ENCODE measurements at places on chromosomes 5 and 9. TPM values are rescaled to one million over a fixed set of nuclear protein-coding genes. Genes with fewer than 3 reads are reported as not detected.

DNA sequence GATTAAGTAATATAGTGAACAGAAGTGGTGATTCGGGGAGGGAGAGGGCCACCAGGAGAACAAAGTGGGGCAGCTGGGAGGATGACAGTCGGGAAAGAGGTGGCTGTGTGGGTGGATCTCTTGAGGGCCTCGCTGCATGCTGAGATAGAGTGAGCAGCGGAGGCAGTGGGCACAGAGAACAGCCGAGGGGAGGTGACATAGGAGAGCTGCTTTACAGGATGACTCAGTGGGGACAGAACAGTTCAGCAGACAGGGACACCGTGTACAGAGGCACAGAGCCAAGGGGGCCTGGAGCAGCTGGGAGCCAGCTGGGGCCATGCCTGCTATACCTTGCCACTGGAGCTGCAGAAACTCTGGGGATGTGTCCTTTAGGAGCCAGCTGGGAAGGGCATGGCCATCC lies 273.9 kb downstream of the GADD45G start:
- H3K27me3 ChIP-seq, result no peaks in the 10 kb centered on the region
- no peaks in the 10 kb centered on the region for H3K36me3 ChIP-seq
- no peak overlapping the region for H3K27ac ChIP-seq
- peak; percentile 32 for DNase-seq

DNA sequence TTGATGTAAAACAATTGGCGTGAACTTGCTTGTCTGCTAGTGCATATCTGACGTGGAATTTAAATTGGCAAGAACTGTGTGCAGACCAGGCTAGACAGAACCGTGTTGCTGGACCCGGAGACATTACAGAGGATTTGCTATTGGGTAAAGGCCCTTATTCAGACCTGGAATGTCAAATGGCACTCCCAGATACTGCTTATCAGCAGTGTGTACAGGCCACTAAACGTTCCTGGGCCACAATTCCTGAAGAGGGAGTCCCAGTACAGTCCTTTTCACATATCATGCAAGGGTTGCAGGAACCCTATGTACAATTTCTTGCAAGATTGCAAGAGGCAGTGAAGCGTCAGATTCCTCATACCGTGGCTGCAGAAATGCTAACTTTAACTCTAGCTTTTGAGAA lies 13.5 kb upstream of the MCCC2 start:
- H3K36me3 ChIP-seq, result no peaks in the 10 kb centered on the region
- no peak for DNase-seq
- H3K27me3 ChIP-seq, result no peaks in the 10 kb centered on the region
- no peaks in the 10 kb centered on the region for H3K4me1 ChIP-seq

GRCh38 chr5:14450018-14450524 lies 131.5 kb upstream of the OTULINL start:
- H3K27me3 ChIP-seq, result no peaks in the 10 kb centered on the region
- no peak overlapping the region for H3K4me3 ChIP-seq
- H3K36me3 ChIP-seq, result peaks cover 27% of the 10 kb centered on the region
- peak overlapping the region; percentile 98 for H3K27ac ChIP-seq
- peaks cover 82% of the 10 kb centered on the region for H3K4me1 ChIP-seq
- DNase-seq, result peak; percentile 89

- H3K4me3 ChIP-seq, result no peak overlapping the region
- no peaks in the 10 kb centered on the region for H3K27me3 ChIP-seq
- peaks cover 4% of the 10 kb centered on the region for H3K4me1 ChIP-seq
- no peak for DNase-seq
- H3K36me3 ChIP-seq, result peaks cover 24% of the 10 kb centered on the region
Measured at GRCh38 chr5:168822248-168822744, 243.1 kb upstream of the PANK3 start.

PKD2L2 gene
- not detected for total RNA-seq

- peaks cover 14% of the 10 kb centered on the region for H3K27me3 ChIP-seq
- no peak overlapping the region for H3K4me3 ChIP-seq
- H3K36me3 ChIP-seq, result no peaks in the 10 kb centered on the region
- DNase-seq, result peak; percentile 68
- peaks cover 12% of the 10 kb centered on the region for H3K4me1 ChIP-seq
Measured at GRCh38 chr5:136212252-136212721, 19.3 kb upstream of the SMIM32 start.

GRCh38 chr9:134564431-134565170 lies 77.0 kb upstream of the COL5A1 start:
- DNase-seq, result peak; percentile 36
- no peaks in the 10 kb centered on the region for H3K27me3 ChIP-seq
- H3K27ac ChIP-seq, result no peak overlapping the region
- H3K4me3 ChIP-seq, result no peak overlapping the region
- H3K4me1 ChIP-seq, result 0 out of 2 replicates have a peak, but pooled peaks cover 3% of the 10 kb centered on the region
- H3K36me3 ChIP-seq, result no peaks in the 10 kb centered on the region

- H3K27me3 ChIP-seq, result 0 out of 2 replicates have a peak, but pooled peaks cover 3% of the 10 kb centered on the region
- no peaks in the 10 kb centered on the region for H3K36me3 ChIP-seq
- no peak overlapping the region for H3K27ac ChIP-seq
- peaks cover 17% of the 10 kb centered on the region for H3K4me1 ChIP-seq
- no peak overlapping the region for H3K4me3 ChIP-seq
Measured at GRCh38 chr5:36300191-36300926, 1.3 kb downstream of the RANBP3L start.

KIAA0825 gene
- 1.8 TPM for total RNA-seq

DNA sequence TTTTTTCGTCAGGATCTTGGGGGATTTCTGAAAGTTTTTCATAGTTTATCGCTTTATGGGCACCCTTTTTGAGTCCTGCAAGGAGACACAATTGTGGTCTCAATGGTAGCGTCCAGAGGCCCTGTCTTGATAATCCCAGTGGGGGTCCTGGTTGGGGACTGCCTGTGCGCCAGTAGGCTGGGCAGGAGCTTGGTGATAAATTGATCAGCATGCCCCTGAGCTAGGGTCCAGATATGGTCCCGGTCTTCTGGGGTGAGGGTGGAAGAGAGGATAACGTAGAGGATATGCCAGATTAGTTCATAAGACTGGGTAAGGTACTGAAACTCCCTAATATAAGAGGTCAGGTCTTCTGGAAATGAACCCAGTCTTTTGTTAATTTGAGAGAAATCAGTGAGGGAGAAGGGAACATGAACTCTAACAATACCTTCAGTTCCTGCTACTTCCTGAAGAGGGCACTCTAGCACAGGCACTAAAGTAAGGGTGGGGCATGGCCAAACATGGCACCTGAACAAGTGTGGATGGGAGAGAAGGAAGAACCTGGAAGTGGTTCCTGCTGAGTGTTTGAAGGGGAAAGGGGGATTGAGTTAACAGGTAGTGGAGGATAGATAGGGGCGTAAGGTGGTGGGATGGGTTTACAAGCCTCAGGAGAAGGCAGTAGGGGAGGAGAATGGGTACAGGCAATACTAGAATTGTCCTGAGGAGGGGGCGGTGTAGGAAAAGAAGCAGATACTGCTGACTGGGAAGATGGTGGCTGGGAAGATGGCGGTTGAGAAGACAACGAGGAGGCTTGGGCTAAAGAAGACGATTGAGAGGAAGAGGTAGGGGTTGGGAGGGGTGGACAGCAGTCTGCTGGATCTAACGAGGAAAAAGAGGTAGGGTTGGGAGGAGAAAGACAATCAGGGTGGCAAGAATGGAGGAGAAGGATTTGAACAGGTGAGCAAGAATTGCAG lies 33.8 kb upstream of the ANXA2R start:
- H3K4me3 ChIP-seq, result no peak overlapping the region
- H3K27me3 ChIP-seq, result no peaks in the 10 kb centered on the region
- H3K36me3 ChIP-seq, result peaks cover 31% of the 10 kb centered on the region
- no peak overlapping the region for H3K27ac ChIP-seq

GRCh38 chr9:92952906-92953610 lies 5.7 kb downstream of the FGD3 start:
- H3K27me3 ChIP-seq, result peaks cover 6% of the 10 kb centered on the region
- no peak overlapping the region for H3K27ac ChIP-seq
- no peak for DNase-seq
- H3K4me1 ChIP-seq, result peaks cover 9% of the 10 kb centered on the region
- H3K4me3 ChIP-seq, result no peak overlapping the region
- H3K36me3 ChIP-seq, result no peaks in the 10 kb centered on the region

DDX4 gene
- not detected for total RNA-seq

ANKRD34B gene
- not detected for total RNA-seq

GRCh38 chr5:73420666-73421065 lies 27.9 kb downstream of the FOXD1 start:
- H3K27ac ChIP-seq, result no peak overlapping the region
- H3K27me3 ChIP-seq, result no peaks in the 10 kb centered on the region

DNA sequence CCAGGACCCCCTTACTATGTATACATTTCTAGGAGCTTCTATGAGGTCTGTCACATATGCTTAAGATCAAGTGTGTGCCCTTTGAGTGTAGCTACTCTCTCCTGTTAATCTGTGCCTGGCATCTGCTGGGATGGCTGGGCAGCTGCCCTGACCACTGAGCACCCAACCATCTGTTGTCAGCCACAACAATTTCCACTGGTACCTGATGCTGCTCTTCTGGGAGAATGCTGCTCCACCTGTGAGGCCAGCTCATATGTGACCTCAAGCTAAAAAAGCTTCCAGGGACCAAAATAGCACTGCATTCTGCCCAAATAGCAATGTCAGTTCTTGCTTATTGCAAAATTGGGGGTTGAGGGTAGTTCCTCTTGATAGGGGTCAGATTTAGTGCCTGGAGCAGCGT lies 595.6 kb downstream of the RAB3C start:
- DNase-seq, result no peak
- H3K27me3 ChIP-seq, result no peaks in the 10 kb centered on the region
- no peaks in the 10 kb centered on the region for H3K36me3 ChIP-seq
- H3K4me1 ChIP-seq, result no peaks in the 10 kb centered on the region
- no peak overlapping the region for H3K27ac ChIP-seq

HMCN2 gene
- total RNA-seq, result 1.2 TPM

DNA sequence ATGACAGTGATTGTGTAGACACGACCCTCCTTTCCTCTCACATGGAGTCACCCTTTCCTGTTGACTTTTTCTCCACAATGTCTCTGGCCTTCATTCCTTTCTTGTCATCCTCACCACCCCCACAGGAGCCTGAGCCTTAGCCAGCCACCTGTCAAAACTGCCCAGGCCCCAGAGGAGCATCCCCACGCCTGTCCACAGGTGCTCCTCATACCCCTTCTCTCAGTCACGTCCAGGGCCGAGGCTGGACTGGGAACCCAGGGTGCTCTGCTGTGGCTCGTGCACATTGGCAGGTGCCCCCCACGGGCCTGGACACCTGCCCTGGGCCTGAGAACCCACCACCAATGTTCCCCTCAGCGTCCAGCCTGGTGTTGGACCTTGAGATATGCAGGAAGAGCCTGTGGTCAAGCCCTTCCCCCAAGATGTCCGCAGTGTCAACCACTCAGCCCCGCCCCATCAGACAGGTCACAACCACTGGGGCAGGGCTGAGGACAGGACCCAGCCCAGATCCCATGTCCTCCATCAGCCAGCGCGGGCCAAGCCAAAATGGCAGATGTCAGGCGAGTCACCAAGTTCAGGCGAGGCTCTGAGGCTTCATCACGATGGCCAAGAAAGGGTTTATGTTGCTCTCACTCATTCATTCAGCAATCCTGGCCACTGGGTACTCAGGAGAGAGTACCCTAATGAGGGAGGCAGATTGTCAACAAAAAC lies 65.8 kb upstream of the STXBP1 start:
- peaks cover 57% of the 10 kb centered on the region for H3K4me1 ChIP-seq
- H3K27me3 ChIP-seq, result no peaks in the 10 kb centered on the region
- peaks cover 67% of the 10 kb centered on the region for H3K36me3 ChIP-seq

GRCh38 chr5:122772446-122772845 lies 2.4 kb upstream of the SNX2 start:
- H3K4me1 ChIP-seq, result peaks cover 37% of the 10 kb centered on the region
- H3K4me3 ChIP-seq, result no peak overlapping the region
- H3K36me3 ChIP-seq, result peaks cover 4% of the 10 kb centered on the region
- H3K27ac ChIP-seq, result peak overlapping the region; percentile 41

DNA sequence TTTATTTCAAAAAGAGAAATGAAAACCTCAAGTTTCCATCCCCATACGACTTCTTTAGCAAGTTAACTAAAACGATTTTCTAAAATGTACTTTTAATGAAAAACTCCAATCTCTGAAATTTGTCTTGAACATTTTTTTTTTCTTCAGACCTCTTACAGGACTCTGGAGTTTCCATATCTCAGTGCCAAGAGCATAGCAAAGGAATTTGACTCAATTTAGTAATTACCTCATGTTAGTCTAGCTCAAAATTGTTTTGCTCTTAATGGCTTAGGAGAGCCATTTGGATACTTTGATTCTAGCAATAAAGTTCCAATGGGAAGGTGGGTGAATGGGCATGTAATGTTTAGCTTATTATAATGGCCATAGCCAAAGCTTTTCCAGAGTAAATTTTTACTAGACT lies 26.0 kb upstream of the SPATA31D4 start:
- no peaks in the 10 kb centered on the region for H3K36me3 ChIP-seq
- no peak overlapping the region for H3K4me3 ChIP-seq
- peaks cover 3% of the 10 kb centered on the region for H3K4me1 ChIP-seq
- H3K27ac ChIP-seq, result no peak overlapping the region
- DNase-seq, result no peak
- H3K27me3 ChIP-seq, result no peaks in the 10 kb centered on the region

DNA sequence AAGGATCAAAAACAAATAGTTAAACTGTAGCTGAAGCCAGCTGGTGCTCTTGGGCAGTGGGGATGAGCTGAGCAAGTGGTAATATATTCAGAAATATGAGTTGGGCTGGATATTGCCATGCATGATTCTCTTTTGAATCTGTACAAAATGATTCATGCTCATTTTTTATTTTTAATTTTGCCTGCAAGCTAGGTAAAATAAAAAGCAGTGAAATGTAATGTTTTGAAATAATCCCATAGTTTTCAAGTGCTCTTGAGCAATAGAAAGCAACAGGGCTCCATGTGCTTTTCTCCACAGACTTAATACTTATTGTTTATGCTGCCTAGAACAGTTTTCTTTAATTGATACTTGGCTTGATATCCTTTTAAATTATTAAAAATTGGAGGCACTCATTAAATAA lies 489.3 kb downstream of the TLE4 start:
- no peak overlapping the region for H3K4me3 ChIP-seq
- H3K36me3 ChIP-seq, result no peaks in the 10 kb centered on the region
- H3K4me1 ChIP-seq, result peaks cover 16% of the 10 kb centered on the region
- H3K27ac ChIP-seq, result peak overlapping the region; percentile 55

- H3K4me3 ChIP-seq, result no peak overlapping the region
- H3K27me3 ChIP-seq, result peaks cover 12% of the 10 kb centered on the region
- DNase-seq, result no peak
- no peak overlapping the region for H3K27ac ChIP-seq
Measured at GRCh38 chr9:136784997-136785361, 6.2 kb upstream of the TMEM141 start.

GABRA1 gene
- not detected for total RNA-seq

GRCh38 chr5:98308960-98309359 lies 464.5 kb upstream of the RGMB start:
- peaks cover 68% of the 10 kb centered on the region for H3K4me1 ChIP-seq
- peak overlapping the region; percentile 20 for H3K4me3 ChIP-seq
- H3K36me3 ChIP-seq, result no peaks in the 10 kb centered on the region
- no peak for DNase-seq
- H3K27me3 ChIP-seq, result no peaks in the 10 kb centered on the region

- no peaks in the 10 kb centered on the region for H3K36me3 ChIP-seq
- no peak overlapping the region for H3K27ac ChIP-seq
- H3K27me3 ChIP-seq, result no peaks in the 10 kb centered on the region
- DNase-seq, result peak; percentile 33
Measured at GRCh38 chr5:132058646-132059042, 1.8 kb upstream of the IL3 start.

HAVCR1 gene
- total RNA-seq, result not detected
